HS-27A (cell line): ENCODE measurements at places on chromosomes 5 and 9.
A peak's percentile ranks its signal among the peaks of the same experiment; 100 is the strongest.

DNA sequence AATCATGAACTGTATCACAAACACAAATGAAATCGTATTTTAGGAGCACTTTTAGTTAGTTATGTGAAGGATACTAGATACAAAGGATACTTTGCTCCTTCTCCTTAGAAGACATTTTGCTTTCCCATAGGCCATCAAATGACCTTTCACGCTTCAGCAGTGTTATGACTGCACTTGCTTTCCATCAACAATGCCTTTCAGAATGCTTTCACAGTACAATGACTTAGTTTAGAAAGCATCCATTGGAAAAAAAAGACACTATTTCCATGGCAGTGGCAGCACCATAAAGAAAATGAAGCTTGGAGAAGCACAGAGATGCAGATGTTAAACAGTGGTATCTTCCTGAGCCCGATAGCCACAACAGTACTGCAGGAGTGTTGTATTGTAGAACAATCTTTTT is 203.9 kb downstream of the PCSK1 start:
- no peak for DNase-seq

DNA sequence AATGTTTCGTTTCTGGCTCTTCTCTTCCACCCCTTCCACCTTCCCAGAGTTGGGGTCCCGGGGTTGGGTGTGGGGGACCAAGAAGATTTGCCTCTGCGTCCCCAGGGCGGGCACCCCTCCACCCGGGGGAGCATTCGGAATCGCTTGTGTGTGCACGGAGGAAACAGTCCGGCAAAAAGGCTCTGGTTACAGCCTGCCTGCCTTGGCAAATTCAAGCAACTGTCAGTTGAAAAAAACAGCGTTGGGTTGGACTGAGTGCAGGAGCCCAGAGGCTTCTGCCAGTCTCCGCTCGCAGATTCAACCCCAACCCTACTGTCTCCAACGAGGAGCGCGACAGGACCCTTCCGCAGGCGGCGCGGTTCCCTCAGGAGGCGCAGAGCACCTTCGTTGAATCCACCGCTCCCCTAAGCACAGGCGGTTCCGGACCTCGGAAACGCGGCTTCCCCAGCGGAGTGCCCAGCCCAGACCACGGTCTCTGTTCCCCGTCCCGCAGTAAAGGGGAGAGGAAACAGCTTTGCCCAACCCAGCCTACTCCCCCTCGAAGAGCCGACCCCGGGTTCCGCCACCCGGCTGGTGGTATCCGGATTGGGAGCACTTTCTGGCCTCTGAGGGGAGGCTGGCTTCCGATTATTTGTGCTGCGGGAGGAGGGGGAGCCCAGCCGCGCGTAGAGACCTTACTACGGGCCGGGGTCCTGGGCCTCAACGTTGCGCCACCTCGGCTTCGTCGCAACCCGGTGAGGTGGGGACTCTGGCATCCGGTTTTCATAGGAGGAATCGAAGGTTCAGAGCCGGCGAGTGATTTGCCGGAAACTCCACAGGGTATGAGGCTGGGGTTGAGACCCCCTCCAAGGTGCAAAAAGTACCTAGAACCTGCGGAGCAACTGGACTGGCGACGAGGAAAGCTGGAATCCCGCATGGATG is 9.6 kb downstream of the LHX6 start:
- no peak for DNase-seq

GRCh38 chr5:5421149-5421960 is 1.1 kb upstream of the ICE1 start:
- no peak for DNase-seq

DNA sequence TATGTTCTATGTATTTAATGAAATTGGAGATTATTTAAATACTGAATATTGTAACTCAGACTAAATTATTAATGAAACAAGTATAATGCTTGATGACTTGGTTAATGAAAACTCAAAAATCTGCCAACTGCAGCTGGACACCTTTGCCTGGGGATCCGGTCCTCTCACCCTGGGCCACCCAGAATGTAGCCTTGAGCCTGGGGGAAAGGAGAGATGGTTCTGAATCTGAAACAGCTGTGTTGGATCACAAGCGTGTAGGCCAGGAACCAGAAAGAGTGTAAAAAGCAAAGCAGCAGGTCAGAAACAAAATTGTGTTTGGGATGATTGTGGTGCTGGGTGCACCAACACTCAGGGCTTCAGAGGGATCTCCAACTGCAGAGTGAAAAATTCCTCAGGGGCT is 38.5 kb downstream of the ADAMTS16 start:
- no peak for DNase-seq

DNA sequence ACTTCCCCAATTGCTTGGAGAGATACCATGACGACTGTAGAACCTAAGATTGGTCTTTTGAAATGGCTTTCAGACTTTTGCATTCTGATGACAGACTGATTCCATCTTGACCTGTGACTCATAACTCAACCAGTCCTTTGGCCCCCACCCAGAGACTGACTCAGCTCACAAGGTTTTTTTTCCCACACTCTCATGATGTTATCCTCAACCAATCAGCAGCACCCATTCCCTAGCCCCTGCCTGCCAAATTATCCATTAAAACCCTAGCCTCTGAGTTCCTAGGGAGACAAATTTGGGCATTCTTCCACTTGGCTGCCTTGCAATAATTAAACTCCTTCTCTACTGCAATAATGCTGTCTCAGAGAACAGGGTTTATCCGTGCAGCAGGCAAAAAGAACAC is 1263.3 kb upstream of the CDH9 start:
- peak; percentile 71 for DNase-seq

DNA sequence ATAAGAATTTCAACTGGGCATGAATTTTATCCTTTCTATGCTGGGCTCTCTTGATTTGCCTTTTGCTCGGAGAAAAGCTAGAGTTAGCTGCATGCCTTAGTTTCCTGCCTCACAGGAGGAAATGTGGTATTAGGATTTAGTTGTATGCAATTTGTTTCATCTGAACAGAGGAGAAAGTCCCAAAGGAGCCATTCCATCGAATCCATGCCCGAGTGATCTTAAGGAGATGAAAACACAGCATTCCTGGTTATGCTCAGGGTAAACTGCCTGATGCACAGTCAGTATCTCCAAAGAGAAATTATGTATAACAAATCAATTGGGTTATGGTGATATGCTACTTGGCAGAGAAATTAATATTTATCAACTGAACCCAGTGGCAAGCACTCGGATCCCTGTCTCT is 51.1 kb downstream of the TTC1 start:
- DNase-seq, result no peak

GRCh38 chr9:134530724-134531123 is 110.9 kb upstream of the COL5A1 start:
- DNase-seq, result no peak

- no peak for DNase-seq
These were observed 85.4 kb upstream of the PRRC1 start for GRCh38 chr5:127431977-127432585.

- DNase-seq, result no peak
These were observed 2.9 kb downstream of the ATPSCKMT start for GRCh38 chr5:10246761-10247160.

GRCh38 chr9:99472916-99473245 is 250.8 kb downstream of the SEC61B start:
- DNase-seq, result no peak

- DNase-seq, result no peak
These were observed 616.0 kb upstream of the EDIL3 start for GRCh38 chr5:85000671-85001070.

DNA sequence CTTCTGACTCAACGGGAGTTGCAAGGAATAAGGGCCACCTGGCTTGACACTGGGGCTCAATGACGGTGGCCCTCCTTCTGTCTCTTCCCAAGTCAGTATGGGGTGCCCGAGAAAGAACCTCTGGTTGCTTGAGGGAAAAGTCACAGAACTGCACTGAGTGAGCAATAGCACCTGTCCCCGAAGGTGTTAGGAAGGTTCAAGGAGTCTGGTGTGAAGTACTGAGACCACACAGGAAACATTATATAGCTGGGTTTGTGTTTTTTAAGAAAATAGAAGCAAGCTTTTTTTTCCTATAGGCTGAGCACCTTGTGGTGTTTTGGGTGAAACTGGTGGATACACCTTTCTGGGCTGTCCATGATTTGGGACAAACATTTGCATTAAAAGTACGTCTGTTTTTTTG is 62.9 kb downstream of the SPIN1 start:
- DNase-seq, result no peak

GRCh38 chr5:144042156-144042555 is 128.3 kb downstream of the YIPF5 start:
- no peak for DNase-seq

DNA sequence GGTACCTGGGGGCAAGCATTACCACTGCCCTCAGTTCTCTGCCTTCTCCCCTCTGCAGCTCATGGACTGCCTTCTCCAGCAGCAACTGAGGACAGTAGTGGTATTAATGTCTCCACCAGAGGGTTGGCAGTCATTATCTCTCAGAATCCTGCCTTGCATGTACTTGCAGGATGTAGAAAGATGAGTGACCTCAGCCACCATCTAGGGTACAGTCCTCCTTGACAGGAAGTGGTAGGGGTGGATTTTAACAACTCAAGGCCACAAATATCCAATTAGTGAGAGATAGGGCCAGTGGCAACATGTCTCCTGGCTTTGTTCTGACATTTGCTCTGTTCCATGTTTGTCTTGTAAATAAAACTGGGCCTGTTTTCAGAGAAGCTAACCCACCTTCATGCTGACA is 47.2 kb downstream of the F2R start:
- DNase-seq, result no peak

DNA sequence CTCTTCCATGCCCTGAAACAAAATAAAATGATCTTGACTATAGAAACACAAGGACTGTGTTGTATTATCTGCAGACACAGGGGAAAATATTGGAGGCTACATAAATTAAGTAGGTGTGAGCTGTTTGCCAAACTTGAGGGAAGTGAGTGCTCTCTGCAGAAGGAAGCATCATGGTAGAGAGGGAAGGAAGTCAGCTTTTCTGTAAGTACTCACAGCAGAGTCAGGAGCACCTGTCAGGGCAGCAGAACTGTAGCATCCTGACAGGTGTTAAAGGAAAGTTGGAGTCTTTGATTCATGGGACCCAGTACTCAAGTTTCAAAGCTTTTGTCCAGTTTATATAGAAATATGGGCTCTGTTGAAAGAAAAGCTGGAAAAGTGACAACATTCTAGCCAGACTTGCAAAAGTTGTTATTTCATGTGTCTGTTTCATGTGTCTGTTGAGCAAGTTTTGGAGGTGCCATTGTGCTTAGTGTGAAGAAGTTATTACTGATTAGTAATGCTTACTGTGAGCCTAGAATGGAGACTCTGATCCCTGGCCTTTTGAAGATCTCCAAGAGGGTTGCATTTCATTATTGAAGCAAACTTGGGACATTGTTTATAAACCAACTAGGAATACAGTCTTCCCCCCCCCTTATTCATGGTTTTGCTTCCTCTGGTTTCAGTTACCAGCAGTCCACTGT is 194.7 kb downstream of the SPATA31D1 start:
- DNase-seq, result no peak

- no peak for DNase-seq
These were observed 8.3 kb downstream of the LCN12 start for GRCh38 chr9:136960212-136960937.

DNA sequence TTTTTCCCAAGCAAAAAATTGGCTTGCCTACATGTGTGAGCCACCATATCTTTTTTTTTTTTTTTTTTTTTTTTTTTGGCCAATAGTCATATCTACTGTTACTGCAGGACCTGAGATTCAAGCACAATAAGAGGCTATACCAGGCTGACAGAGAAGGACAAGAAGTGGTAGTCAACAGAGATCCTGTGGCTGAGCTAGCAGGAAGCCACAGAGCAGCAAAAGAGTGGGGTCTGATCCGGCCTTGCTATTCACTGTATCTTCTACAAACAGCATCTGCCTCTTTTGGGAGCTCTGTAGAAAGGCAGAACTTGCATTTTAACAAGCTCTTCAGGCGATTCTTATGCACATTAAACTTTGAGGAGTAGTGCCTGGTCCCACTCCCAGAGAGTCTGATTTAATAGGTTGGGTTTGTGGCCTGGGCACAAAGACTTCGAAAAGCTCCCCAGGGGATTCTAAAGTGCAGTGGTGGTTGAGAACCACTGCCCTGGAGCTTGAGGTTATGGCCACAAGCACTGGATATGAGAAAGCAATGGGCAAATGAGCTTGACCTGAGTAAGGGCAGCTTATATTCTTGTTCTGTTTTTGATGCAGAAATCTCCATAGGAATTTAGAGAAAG is 162.8 kb downstream of the PIK3R1 start:
- DNase-seq, result no peak

GRCh38 chr5:50445296-50445949 is 4.3 kb upstream of the EMB start:
- DNase-seq, result no peak
